ENCODE measurements at places on chromosomes 7 and 10.

DNA sequence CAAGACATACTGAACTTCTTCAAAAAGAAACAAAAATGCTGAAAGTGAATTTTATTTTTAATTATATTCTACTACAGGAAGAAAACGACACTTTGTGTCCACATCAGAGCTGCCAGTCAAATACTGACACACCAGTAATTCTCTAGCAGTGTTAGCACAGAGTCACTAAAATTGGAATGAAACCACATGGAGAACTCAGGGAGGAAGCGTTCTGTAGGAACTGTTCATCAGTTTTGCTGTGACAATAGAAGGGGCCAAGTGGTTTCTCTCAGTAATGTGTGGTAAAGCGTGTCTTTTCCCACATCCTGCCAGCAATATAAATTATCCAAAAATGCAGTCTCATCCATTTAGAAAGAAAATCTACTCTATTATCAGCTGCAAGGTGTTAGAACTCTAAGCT lies 683.3 kb downstream of the GRM8 start:
- DNase-seq, result no peak

DNA sequence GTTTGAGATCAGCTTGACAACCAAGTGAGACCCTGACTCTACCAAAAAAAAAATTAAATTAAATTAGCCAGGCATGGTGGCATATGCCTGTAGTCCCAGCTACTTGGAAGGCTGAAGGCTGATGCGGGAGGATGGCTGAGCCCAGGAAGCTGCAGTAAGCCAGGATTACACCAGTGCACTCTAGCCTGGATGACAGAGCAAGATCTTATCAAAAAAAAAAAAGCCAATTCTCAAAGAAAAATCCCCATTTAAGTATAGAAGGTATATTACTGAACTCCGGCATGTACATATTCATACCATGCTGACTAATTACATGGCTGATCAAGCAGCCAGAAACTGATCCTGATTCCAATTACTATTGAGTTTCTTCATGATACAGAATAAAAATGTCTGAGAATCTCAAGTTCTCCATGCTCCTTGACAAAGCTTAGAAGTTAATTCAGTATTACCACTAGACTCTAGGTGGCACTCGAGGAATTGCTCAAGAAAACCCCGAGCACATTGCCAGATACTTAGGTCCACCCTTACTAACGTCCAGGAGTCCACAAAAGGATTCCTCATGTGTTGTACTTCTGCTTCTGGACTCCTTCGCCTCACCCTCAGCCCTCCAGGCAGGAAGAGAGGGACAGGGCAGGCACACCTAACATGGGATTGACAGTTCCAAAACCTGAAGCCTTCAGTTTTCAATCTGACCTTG lies 148.9 kb downstream of the PARD3 start:
- no peak for DNase-seq

DNA sequence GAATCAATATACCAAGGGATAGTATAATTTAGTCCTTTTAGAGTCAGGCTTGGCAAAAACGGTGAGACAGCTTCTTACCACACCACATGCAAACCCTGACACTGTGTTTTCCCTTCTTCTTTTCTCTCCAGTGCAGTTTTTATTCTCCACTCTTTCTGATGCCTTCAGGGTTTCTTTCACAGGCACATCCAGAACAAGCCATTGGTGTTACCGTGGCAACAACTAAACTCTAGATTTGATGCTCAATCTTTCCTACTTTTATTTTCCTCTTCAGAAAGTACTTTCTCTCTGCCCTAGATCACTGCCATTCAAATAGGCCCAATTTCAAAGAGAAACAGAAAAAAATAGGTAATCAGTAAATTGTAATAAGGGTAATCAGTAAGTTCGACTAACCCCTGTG lies 469.8 kb upstream of the POT1 start:
- no peak for DNase-seq

GRCh38 chr7:74355091-74355490 lies 65.9 kb downstream of the CLIP2 start:
- DNase-seq, result no peak

DNA sequence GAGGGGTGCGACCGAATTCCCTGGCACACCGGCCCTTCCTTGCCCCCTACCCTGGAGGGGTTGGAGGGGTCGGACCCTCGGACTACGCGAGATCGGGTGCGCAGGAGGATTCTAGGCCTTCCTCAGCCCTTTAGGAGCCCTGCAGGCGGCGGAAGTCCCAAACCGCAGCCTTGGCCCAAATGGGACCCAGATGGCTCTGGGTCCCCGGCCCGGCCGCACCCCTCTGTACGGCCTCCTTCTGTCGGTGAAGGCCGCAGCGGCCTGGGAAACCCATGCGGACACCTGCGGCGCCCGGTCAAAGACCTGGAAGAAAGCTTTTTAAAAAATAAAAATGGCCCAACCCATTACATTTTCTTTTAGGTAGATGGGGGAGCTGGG lies 2.4 kb upstream of the VAX1 start:
- DNase-seq, result no peak

All from stimulated activated CD8-positive, alpha-beta memory T cell treated with anti-CD3 and anti-CD28 coated beads, Interleukin-4, amount 100 ng/mL, for 1 hour (primary cell).